Fibroblast of skin of back (primary cell): ENCODE measurements at places on chromosomes 4 and X.

DNA sequence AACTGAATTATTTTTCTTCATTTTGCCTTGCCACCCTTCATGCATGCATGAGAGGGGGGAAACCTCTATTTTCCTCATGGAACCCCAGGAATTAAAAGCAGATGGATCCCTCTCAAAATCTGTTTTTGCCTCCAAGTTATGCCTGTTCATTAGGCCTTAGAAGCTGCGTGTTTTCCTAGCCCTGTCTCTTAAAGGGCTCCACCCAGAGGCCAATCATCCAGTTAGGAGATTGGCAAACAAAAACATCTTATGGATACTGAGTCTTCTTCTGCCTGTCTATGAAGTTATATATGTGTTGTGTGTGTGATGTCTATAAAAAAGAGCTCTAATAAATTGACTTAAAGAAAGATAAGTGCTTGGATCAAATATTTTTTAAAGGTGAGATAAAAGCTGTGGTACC lies 142.9 kb downstream of the ANAPC10 start:
- DNase-seq = no peak

GRCh38 chr4:83782591-83782990 lies 246.7 kb downstream of the GPAT3 start:
- DNase-seq = no peak

- DNase-seq = no peak
Observed at GRCh38 chrX:117407449-117408150, 709.0 kb downstream of the KLHL13 start.

- peak; percentile 80 for DNase-seq
Observed at GRCh38 chr4:176436293-176436973, 116.7 kb downstream of the SPCS3 start.

DNA sequence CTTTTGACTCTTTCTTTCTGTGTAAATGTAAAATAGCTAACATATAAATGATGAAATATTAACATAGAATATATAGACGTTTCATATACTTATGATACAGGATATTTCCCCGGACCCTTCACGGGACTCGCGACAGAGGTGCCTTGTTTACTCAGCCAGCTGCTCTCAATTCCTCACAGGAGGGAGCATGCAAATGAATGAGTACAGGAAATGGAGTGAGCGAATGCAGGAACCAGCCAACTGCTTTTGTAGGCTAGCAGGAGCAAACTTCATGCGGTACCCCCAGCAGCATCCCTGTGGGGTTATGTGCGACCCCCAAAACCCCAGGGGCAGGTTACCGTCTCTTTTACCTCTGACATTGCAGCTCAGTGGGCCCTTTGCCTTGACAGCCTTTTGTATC lies 110.3 kb upstream of the PDHA2 start:
- DNase-seq = no peak

GRCh38 chr4:40240040-40240653 lies 43.3 kb downstream of the RHOH start:
- DNase-seq = peak; percentile 11

DNA sequence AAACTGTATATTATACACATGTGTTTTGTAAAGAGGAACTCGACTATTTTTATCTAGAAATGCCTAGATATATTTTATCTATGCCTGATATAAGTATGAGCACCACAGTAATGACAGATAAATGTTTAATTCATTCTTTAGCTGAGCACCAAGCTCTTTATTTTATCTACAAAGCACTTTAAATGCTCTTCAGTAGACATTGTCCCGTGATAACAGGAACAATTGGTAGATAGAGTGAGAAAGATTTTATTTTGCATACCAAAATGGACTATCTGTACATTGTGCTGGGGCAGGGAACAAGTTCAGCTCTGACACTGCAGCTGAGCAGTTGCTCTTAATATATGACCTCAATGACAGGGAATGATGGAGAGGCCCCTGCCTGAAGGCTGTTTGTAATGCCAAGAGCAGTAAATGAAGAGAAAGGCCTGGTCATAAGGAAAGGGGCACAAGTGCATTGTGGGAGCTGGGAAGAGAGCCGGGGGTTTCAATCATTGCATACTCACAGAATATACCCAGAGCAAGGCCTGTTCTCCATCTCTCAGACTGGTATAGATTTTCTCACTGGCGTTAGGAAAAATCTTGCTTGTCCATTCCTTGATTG lies 57.3 kb downstream of the SEPTIN11 start:
- DNase-seq = peak; percentile 61

- no peak for DNase-seq
Observed at GRCh38 chrX:72498782-72499181, 73.9 kb downstream of the HDAC8 start.

DNA sequence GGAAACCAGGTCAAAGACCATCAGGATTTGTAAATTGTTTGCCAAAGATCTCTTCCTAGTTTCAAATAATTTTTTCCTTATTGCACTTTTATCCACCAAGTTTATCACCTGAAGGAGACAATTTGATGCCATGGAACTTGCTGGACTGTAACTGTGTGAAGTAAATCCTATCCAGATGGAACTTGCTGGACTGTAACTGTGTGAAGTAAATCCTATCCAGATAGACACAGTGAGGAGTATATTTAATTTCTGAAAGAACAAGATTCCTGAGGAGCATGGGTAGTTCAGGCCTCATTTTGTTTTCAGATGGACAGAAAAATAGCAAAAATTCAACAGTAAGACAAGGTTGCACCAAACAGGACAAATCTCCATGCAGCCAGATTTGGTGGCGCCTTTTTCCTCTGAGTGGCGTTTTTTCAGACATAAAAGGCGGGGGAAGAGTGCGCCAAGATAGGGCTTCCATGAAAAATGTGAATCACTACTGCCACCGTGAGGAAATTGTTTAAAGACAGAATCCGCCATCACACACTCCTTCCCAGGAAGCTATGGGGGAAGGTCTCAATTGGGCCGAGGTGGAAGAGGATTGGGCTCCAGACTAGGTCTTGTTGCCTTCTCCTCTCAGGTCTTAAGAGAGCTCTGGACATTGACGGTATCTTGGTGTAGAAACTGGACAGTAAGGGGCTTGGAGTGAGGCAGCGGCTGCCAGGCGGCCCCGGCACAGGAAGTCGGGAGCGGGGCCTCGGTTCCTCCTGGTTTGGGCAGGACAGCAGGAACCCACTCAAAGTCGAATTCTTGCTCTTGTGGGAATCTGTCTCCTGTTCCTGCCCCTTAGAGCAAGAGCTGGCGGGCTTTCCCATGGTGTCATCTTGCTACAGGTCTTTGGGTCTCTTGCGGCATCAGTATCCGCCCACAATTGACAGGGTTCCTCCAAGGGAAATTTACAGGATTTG lies 234.7 kb downstream of the OR13H1 start:
- no peak for DNase-seq

GRCh38 chr4:110172972-110173371 lies 25.4 kb downstream of the ELOVL6 start:
- DNase-seq = no peak

DNA sequence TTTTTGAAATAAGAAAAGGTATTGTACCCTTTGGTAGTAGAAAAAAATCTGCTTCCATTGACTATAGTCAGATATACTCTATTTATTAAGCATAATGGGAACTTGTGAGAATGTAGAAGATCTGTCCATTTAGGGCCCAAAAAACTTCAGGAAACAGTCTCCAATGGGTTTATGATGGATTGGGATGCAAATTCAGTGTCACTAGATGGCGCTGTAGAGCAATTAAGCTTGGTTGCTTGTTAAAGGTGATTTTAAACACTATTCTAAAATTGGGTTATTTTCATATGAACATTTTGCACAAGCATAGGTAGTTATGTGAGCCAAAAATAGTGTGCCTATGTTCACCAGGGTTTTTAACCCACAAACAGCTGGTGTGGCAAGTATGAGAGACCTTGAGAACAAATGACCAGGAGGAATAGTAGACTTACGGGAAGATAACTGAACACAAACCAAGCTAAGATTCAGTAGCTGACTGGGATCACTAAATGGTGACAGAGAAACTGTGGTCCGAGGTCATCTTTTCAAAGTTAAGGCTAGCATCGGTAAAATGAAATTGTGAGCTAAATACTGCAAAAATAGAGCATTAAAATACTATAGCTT lies 80.3 kb upstream of the LSM6 start:
- DNase-seq = peak; percentile 56

DNA sequence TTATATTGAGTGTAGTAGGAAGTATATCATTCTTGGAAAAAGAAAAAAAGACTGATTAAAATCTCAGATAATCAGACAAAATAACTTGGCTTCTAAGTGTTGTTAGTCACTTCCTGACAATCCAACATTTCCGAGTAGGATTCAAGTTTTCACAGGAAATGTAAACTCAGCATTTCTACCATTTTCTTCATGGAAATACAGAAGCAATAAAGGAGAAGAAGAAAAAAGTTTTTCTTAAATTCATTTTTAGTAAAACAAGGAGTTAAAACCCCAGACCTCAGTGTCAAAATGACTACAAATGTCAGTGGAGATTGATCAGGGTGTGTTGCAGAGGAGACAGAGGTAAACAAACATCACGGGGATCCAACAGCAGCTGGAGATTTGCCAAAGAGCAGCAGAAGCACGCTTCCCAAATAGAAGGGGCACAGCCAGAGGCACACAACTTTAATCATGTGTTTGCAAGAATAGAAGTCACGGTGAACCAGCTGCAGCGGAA lies 129.3 kb upstream of the FAM9B start:
- peak; percentile 24 for DNase-seq

DNA sequence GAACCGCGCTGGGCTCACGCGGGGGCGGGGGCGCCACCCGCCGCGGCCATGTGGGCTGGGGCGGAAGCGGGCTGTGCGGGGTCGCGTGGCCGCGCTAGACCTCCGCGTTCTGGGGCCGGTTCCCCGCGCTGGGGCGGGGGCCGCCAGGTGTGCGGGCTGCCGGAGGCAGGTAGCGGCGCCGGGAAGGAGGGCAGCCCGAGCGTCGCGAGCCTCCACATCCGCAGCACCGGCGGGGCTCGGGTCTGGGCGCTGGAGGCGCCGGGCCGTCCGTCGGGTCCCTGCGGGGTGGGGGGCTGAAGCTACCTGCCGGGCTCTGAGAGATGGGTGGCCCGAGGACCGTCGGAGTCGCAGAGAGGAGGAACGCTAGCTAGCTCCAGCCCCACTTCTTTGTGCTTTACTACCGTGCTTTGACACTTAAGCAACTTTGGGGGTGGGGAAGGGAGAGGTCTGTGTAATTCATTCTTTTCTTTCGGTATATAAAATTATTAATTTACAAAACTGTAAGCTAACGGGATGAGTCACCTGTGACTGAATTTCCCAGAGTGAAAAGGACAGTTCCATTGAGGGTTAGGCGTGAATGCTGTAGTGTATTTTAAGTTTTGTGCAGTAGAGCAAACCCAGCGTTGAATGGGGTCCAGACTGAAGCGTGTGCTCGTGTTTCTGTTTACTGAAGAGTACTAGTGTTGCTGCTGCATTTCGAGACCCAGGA lies 689 bp downstream of the METAP1 start:
- peak; percentile 42 for DNase-seq

GRCh38 chrX:71930298-71930697 lies 19.7 kb downstream of the NHSL2 start:
- DNase-seq = peak; percentile 46

- no peak for DNase-seq
Observed at GRCh38 chrX:19195243-19195610, 73.0 kb upstream of the ADGRG2 start.

GRCh38 chr4:36209941-36210649 lies 34.2 kb downstream of the ARAP2 start:
- DNase-seq = no peak

DNA sequence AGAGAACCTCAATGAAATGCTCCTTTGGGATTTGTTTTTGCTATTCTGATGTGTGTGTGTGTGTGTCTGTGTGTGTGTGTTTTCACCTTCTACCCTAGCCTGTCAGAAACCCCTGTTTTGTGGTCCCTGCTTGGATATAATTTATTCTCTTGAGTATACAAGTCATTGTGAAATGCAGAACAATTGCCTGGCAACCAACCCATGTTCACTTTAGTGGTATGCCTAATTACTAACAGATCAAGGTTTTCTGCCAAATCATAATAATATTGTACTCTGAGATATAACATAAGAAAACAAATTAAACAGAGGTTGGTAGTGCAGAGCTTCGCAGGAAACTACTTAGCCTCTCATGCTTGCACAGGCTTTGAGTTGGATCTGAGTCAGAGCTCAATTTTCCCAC lies 7.0 kb upstream of the TET2 start:
- no peak for DNase-seq

- no peak for DNase-seq
Observed at GRCh38 chrX:74018253-74018652, 285.7 kb upstream of the ZCCHC13 start.

DNA sequence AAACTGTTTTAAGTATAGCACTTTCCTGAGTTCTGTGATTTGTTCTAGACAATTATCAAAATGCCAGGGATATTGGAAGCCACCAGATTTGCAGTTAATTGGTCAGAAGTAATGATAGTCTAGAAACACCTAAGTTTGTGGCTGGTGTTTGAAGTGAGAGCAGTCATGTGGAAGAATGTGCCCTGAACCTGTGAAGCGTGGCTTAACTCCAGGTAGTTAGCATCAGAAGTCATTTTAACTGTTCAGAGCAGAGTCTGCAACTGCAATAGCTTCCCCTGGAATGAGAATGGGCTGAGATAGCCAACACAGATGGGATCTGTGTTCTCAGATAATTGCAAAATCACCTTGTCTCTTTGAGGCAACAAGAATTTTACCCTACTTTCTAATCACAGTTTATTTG lies 255.1 kb upstream of the GK2 start:
- DNase-seq = no peak

DNA sequence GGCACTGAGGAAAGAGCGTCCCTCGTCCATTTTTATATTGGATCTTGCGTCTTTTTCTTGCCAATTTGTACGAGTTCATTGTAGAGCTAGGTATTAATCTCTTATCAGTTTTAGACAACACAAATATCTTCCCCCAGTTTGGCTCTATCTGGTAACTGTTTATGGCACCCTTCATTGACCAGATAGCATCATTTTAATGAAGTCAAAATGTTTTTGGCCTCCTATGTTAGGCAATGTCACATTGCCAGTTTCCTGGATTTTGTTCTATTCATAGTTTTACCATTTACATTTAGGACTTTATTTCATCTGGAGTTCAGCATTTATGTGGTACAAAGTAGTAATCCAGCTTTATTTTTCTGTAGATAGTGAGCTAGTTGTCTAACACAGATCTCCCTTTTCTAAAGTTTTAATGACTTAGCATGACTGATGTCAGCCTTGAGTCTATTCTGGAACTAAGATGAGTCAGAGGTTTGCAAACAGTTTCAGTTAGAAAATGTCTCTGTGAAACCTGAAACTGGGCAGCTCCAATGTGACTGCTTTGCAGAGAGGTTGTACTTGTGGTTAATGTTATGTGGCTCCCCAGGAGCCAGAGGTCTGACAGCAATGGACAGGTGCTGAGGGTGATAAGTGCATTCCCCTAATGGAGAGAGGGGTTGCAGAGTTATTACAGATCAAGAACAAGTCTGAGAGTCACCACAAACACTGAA lies 5.3 kb upstream of the STBD1 start:
- peak; percentile 81 for DNase-seq

DNA sequence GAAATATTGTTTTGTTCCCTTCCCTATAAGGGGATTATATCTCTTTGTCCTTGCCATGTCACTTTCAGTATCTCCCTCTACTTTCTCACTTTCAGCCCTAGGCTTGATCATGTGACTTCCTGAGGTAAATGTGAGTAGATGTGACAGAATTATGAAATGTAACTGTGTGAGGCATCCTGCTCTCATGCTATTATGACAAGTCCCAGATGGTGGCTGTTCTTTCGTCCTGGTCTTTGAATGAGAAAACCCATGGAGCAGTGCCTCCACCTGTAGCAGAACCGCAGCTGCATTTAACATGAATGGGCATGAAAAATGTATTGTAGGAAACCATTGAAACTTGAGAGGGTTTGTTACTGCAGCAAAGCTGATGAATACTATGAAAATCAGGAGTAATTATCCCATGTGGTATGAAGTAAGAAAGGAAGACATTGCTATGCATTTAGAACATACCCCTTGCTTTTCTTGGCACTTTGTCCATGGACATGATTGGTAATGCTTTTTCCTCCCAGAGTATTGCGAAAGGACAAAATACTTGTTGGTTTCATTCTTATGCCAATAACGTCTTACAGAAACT lies 202.2 kb upstream of the GPRIN3 start:
- DNase-seq = no peak
